ENCODE measurements at places on chromosomes 7 and 10. TPM values are rescaled to one million over a fixed set of nuclear protein-coding genes. Genes with fewer than 3 reads are reported as not detected.
A peak's percentile ranks its signal among the peaks of the same experiment; 100 is the strongest.

GRCh38 chr7:85111761-85112160, 75.1 kb downstream of the SEMA3D start:
- no peak for DNase-seq

GRCh38 chr10:120431251-120431651, 25.8 kb upstream of the PLPP4 start:
- DNase-seq: no peak

WDFY4 gene
- not detected for total RNA-seq

DNA sequence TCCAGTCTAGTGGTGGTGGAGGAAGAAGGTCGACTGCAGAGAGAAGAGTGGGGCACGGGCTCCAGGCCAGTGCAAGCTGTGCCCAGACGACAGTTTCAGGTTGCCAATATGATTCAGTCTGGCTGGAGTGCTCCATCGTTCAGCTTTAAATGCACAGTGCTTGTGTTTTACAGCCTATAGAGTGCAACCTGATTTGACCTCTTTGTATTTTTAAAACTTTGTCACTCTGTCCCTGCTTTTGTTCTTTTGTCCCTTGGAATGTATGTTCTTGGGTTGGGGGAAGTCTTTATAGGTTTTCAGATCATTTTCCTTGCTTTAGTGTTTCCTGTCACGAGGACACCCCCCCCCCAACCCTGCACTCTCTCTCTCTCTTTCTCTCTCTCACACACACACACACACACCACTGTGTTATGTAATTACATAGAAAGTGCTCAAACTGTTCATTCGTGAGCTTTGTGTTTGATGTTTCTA, 198.0 kb downstream of the CAMK1D start:
- peak; percentile 23 for DNase-seq

MMRN2 gene
- 9.7 TPM for total RNA-seq

ELN gene
- not detected for total RNA-seq

LEP gene
- total RNA-seq: not detected

DNA sequence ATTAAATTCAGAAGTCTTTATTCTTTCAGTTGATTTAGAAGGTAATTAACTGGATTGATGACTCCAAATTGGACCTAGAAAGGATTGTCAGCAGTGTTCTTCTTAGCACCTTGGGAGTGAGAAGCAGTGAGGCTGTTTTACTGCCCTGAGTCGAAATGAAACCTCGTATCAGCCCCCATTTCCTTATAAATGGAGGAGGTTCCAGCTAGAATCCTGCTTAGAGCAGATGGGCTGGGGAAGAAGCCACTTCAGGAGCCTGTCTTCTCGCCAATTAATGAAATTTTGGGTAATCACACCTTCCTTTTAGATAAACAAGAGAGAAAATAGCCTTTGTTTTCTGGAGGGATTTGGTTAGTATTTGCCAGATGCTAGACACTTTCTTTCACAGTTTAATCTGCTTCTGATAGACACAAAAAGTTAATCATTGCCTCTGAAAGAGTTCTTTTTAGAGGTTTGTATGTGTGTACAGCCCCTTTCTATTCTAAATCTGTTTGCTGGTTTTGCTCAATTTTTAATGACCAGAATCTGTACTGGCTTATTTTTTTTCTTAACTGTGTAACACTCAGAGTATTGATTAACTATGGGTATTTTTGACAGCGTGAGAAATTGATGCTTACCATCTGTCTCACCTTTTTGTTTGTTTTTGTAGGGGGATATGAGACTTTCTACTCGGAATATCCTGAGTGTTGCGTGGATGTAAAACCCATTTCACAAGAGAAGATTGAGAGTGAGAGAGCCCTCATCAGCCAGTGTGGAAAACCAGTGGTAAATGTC, 4.6 kb downstream of the DUSP5 start:
- peak; percentile 71 for DNase-seq

DNA sequence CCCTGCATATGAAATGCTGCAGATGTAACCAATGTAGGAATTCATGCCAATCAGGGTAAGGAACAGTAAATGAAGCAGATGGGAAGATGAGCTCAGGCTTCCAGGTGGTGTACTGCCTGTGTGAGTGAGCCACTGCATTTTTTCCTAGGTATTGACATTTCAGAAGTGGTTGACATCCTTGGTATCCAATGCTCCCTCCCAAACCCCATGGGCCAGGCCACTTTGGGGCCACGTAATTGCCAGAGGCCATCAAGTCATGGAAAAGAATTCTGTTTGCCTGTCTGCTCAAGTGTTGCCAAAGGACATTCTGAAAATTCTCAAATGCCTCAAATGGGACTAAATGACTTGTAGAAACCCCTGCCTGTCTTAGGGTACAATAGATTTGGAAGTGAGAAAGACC, 384.6 kb downstream of the GATA3 start:
- no peak for DNase-seq

TMEM225B gene
- total RNA-seq: 0.12 TPM

SNX10 gene
- total RNA-seq: 32.3 TPM

TRIM50 gene
- total RNA-seq: not detected

CPEB3 gene
- total RNA-seq: 1.1 TPM

- DNase-seq: no peak
Measured at GRCh38 chr7:67724955-67725354, 728.3 kb downstream of the TYW1 start.

DNA sequence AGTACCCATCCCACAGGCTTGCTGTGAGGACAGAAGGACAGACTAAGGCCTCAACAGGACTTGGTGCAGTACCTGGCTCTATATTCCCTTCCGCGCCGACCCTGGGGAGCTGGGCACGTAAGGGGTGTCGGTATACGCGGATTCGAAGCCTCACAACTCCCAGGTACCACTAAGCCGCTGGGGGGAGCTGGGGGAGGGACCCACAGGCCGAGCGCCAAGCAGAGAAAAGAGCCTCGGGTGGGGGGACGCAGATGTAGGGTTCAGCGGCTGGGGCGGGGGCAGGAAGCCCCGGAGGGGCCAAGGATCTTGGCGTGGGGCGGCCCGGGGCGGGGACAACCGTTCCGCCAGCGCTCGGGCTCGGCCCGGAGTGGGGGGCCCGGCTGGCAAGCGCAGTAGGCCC, 126.4 kb upstream of the ZNF746 start:
- peak; percentile 11 for DNase-seq

SLC25A28 gene
- 29.9 TPM for total RNA-seq

GRCh38 chr10:77315496-77316129, 322.0 kb downstream of the KCNMA1 start:
- no peak for DNase-seq

ASB4 gene
- total RNA-seq: not detected

- no peak for DNase-seq
Measured at GRCh38 chr7:83738291-83738835, 89.4 kb upstream of the SEMA3E start.

DNA sequence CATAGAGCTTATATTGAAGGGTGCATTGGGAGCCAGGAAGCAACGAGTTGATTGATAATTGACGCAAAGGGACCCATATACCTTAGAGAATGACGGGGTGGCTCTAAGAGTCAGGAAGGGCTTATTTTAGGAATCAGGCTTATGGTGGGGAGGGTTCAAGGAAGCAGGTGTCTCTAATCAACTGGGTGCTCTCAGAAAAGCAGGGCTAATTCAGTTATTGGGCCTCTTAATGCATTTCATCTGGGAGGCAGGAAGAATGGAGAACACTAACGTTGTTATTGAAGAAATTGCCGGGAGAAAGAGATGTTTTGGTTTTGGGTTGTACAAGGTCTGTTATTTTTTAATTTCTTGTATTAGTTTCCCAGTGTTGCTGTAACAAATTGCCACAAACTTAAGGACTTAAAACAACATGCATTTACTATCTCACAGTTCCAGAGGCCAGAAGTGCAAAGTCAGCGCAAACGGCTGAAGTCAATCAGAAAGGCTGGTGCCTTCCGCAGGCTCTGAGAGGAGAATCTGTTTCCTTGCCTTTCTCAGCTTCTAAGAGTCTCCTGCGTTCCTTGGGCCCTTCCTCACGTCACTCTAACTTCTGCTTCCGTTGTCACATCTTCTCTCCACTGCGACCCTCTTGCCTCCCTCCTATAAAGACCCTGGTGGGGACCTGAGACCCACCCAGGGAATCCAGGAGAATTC, 328.4 kb upstream of the C7orf33 start:
- no peak for DNase-seq
